ENCODE measurements at places on chromosomes 7 and 10. TPM values are rescaled to one million over a fixed set of nuclear protein-coding genes. Genes with fewer than 3 reads are reported as not detected.

Gene AKR1C4
- total RNA-seq: not detected

Gene SLC39A12
- not detected for total RNA-seq

Gene EXOC6
- 4.1 TPM for total RNA-seq

GRCh38 chr10:1022413-1022812, 3.2 kb downstream of the IDI2 start:
- DNase-seq: no peak
- H3K27me3 ChIP-seq: no peaks in the 10 kb centered on the region
- peaks cover 35% of the 10 kb centered on the region for H3K36me3 ChIP-seq
- no peak overlapping the region for H3K4me3 ChIP-seq

Gene MAGI2
- total RNA-seq: 11.1 TPM
